Ascending aorta (tissue), 2 donors: ENCODE measurements at places on chromosomes 3 and 15. TPM values are rescaled to one million over a fixed set of nuclear protein-coding genes. Genes with fewer than 3 reads are reported as not detected.
A peak's percentile ranks its signal among the peaks of the same experiment; 100 is the strongest.

The TLR9 gene
- total RNA-seq, result not detected

GRCh38 chr3:171944118-171945016 lies 95.0 kb upstream of the FNDC3B start:
- no peak overlapping the region for H3K4me3 ChIP-seq
- no peaks in the 10 kb centered on the region for H3K36me3 ChIP-seq
- no peak for DNase-seq
- no peaks in the 10 kb centered on the region for H3K27me3 ChIP-seq

DNA sequence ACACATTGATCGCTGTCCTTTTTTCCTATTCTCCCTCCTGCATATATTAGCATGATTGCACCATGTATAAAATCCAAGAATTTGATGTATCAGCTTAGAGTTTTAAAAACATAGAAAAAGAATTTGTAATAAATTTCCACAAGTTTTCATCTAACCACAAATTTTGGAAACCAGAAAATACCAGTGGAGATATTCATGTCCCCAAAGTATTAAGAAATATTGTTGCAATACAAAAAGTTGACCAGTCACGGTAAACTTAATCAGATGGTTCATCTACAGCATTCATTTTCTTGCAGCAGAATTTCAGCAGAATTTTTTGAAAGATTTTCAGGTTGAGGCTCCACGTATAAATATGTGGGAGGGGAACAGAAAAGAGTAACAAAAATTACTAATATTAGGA lies 500.9 kb upstream of the MDFIC2 start:
- H3K27ac ChIP-seq, result no peak overlapping the region
- H3K36me3 ChIP-seq, result no peaks in the 10 kb centered on the region
- no peaks in the 10 kb centered on the region for H3K4me1 ChIP-seq
- no peak overlapping the region for H3K4me3 ChIP-seq
- DNase-seq, result no peak

DNA sequence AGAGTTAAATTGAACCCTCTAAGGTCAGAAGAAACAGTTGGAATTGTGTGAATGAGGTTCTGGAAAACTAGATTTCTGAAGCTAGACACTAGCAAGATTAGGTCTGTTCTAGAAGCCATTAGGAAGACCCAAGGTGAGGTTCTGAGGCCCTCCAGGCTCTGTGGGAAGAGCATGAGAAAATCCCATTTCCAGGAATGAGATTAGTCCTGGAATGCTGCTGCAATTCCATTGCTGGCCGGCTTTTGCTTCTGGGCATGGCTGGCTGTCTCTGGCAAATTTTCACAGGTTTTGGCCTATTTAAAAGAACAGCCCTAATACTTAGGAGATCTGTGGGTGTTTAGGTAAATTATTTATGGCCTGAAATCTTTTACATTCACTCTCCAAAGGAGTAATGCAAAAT lies 26.9 kb upstream of the PYDC2 start:
- no peaks in the 10 kb centered on the region for H3K36me3 ChIP-seq
- no peak overlapping the region for H3K4me3 ChIP-seq
- H3K27ac ChIP-seq, result no peak overlapping the region
- no peaks in the 10 kb centered on the region for H3K27me3 ChIP-seq
- H3K4me1 ChIP-seq, result no peaks in the 10 kb centered on the region

The FGF12 gene
- total RNA-seq, result 0.43 TPM

The ZFAND6 gene
- 49.6 TPM for total RNA-seq

DNA sequence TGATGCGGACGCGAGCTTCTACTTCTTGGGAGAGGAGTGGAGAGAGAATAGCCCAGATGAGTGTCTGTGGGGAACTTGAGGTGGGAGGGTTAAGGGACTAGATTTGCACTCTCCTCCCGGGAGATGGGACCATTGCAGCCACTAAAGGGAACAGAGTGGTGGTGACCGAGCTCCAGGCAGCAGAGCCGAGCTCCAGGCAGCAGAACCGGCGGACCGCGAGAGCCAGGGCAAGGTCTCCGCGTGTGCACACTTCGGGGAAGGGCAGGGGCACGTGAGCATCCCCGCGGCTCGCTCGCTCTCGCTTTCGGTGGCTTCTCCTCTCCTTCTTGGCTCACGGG lies 1.1 kb downstream of the IGDCC3 start:
- H3K36me3 ChIP-seq, result no peaks in the 10 kb centered on the region
- peaks cover 3% of the 10 kb centered on the region for H3K4me1 ChIP-seq
- DNase-seq, result no peak
- no peaks in the 10 kb centered on the region for H3K27me3 ChIP-seq

DNA sequence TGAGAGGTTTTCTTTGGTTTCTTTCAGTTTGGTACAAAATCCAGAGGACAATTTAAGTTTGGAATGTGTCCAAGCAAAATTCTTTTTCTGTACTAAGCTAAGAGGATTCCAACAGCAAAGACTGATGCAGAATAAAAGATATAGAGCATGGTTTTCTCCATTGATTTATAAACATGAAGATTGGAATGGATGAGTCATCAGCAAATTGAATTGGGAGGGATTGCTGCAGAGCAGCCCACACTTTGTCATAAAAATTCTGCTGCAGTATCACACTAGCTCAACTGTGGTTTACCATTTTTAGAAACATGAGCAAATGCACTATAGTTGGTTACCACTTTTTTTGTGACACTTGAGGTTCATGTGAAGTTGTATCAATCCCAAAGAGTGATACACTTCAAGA lies 16.1 kb upstream of the LARP6 start:
- no peaks in the 10 kb centered on the region for H3K4me1 ChIP-seq
- H3K27me3 ChIP-seq, result no peaks in the 10 kb centered on the region
- no peaks in the 10 kb centered on the region for H3K36me3 ChIP-seq

The SH2D7 gene
- total RNA-seq, result not detected

GRCh38 chr3:134970895-134971294 lies 175.8 kb downstream of the EPHB1 start:
- no peak for DNase-seq
- no peaks in the 10 kb centered on the region for H3K36me3 ChIP-seq
- no peaks in the 10 kb centered on the region for H3K4me1 ChIP-seq
- H3K27ac ChIP-seq, result no peak overlapping the region

GRCh38 chr15:55816017-55816416 lies 73.1 kb upstream of the PRTG start:
- no peaks in the 10 kb centered on the region for H3K4me1 ChIP-seq
- H3K27me3 ChIP-seq, result no peaks in the 10 kb centered on the region
- no peak for DNase-seq

DNA sequence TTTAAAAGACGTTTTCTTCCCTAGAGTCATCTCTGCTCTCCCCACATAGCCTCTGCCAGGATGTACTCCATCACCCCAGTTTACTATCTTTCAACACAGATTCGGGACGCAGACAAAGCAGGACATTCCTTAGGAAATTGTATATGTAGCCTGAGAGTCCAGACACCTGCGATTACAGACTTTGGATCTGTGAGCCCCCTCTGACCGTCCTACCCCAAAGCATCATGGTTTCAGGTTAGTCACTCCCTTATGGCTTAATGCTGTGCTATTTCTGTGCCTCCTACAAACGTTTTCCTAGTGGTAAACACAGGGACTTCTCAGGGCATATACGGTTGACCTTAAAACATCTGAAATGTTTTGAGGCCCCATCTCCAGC lies 234.0 kb upstream of the BHLHE40 start:
- no peaks in the 10 kb centered on the region for H3K36me3 ChIP-seq
- DNase-seq, result no peak
- no peak overlapping the region for H3K4me3 ChIP-seq
- H3K4me1 ChIP-seq, result peaks cover 25% of the 10 kb centered on the region
- peak overlapping the region; percentile 96 for H3K27ac ChIP-seq

DNA sequence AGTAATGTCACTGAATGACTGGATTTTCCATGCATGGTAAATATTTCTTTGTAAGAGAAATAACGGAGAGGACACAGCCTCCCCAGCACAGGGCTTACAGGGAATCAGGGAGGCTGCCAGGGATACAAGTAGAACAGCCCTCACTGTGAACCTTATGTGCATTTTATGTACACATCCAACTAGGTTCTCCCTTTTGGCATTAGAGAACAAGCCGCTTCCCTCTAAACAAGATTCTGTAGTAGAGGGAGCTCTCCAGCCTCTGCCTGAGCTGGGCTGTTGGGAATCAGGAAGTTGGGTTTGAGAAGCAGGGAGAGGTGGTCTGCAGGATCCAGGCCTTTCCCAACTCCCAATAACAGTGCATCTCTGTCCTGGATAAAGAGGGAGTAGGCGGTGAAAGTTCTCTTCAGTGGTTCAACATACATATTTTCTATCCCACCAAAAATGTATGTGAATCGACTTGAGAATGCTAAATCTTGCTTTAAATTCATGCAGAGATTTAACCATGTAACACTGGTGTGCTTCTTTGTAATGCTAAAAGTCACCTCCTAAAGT lies 83.7 kb downstream of the ARNT2 start:
- DNase-seq, result no peak
- H3K27me3 ChIP-seq, result no peaks in the 10 kb centered on the region
- H3K4me1 ChIP-seq, result peaks cover 19% of the 10 kb centered on the region

- no peaks in the 10 kb centered on the region for H3K27me3 ChIP-seq
- peaks cover 30% of the 10 kb centered on the region for H3K4me1 ChIP-seq
- H3K36me3 ChIP-seq, result peaks cover 42% of the 10 kb centered on the region
- DNase-seq, result peak; percentile 60
- peak within 1 kb of the TSS; percentile 98 for H3K27ac ChIP-seq
Observed at GRCh38 chr3:186783058-186783730, at the start of gene EIF4A2. EIF4A2 (plus strand) TSS chr3:186783577; CDS start chr3:186783611, 34 bp downstream.

The CDC25A gene
- total RNA-seq, result not detected

DNA sequence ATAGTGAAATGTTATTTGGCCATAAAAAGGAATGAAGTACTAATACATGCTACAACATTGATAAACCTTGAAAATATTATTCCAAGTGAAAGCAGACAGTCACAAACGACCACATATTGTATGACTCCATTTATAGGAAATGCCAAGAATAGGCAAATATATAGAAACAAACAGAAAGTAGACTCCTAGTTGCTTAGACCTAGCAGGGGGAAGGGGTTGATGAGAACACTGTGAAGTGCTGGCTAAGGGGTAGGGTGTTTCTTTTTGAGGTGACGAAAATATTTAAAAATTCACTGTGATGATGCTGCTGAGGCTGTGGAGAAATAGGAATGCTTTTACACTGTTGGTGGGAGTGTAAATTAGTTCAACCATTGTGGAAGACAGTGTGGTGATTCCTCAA lies 30.5 kb upstream of the XIRP1 start:
- H3K27me3 ChIP-seq, result no peaks in the 10 kb centered on the region
- no peaks in the 10 kb centered on the region for H3K4me1 ChIP-seq
- H3K27ac ChIP-seq, result no peak overlapping the region

The GOLGA8S gene
- total RNA-seq, result not detected

The CADPS gene
- total RNA-seq, result not detected

The PP2D1 gene
- total RNA-seq, result not detected

The GP9 gene
- not detected for total RNA-seq

- no peak overlapping the region for H3K4me3 ChIP-seq
- no peaks in the 10 kb centered on the region for H3K27me3 ChIP-seq
- H3K27ac ChIP-seq, result peak overlapping the region; percentile 7
- no peaks in the 10 kb centered on the region for H3K4me1 ChIP-seq
- no peak for DNase-seq
Observed at GRCh38 chr3:146101538-146101937, 59.4 kb downstream of the PLOD2 start.

The PCOLCE2 gene
- total RNA-seq, result 58.1 TPM

DNA sequence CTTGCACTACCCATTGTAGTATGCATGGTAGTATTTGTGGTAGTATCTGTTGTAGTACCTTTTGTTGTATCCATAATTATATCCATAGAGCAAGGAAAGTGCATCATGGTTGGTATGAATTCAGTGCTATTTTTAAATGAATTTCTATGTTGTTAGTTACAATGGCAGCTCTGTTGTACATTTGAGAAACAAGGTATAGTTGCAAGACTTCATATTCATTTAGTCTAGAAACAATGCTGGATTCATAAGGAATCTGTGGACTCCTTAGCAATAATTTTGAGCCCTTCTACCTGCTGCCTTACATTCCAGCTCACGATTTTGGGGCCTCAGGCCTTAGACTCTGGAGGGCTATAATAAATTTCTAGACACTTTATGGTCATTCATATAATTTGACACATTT lies 141.8 kb downstream of the FAM43A start:
- no peak overlapping the region for H3K27ac ChIP-seq
- no peaks in the 10 kb centered on the region for H3K4me1 ChIP-seq
- DNase-seq, result no peak

GRCh38 chr15:71893691-71894090 lies 83.3 kb downstream of the NR2E3 start:
- H3K4me1 ChIP-seq, result no peaks in the 10 kb centered on the region
- H3K27ac ChIP-seq, result no peak overlapping the region
- no peaks in the 10 kb centered on the region for H3K27me3 ChIP-seq

GRCh38 chr3:71690341-71690841 lies 34.8 kb downstream of the EIF4E3 start:
- no peak overlapping the region for H3K27ac ChIP-seq
- DNase-seq, result no peak
- no peaks in the 10 kb centered on the region for H3K27me3 ChIP-seq
- peaks cover 7% of the 10 kb centered on the region for H3K4me1 ChIP-seq
- no peak overlapping the region for H3K4me3 ChIP-seq

- no peak within 1 kb of the TSS for H3K4me3 ChIP-seq
- H3K36me3 ChIP-seq, result no peaks in the 10 kb centered on the region
- H3K27ac ChIP-seq, result no peak within 1 kb of the TSS
- peaks cover 8% of the 10 kb centered on the region for H3K4me1 ChIP-seq
- DNase-seq, result no peak
Observed at GRCh38 chr3:49799761-49800160, at the start of gene CDHR4. CDHR4 (minus strand) TSS chr3:49799873; CDS start chr3:49799812, 61 bp downstream.

GRCh38 chr3:78091478-78092119 lies 1051.7 kb downstream of the ROBO2 start:
- H3K36me3 ChIP-seq, result no peaks in the 10 kb centered on the region
- H3K27ac ChIP-seq, result no peak overlapping the region
- no peak for DNase-seq
- no peaks in the 10 kb centered on the region for H3K4me1 ChIP-seq

The CHRNB4 gene
- not detected for total RNA-seq

DNA sequence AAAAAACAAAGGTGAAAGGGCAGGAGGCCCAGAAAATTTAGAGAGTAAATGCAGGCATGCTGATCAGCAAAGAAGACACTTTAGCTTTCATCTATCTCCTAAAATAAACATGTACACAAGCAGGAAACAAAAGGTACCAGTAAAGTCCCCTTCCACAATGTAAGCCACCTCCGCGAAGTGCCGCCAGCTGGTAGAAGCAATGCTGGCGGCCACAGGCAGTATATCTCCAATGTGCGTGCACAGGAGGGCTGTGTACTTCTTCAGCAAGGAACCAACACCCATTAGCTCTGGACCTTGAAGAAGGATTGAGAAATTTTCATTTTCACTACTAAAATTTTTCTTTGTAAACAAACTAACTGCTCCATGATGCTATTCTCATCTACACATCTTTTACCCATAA lies 75.4 kb downstream of the HERC2 start:
- no peaks in the 10 kb centered on the region for H3K4me1 ChIP-seq
- DNase-seq, result no peak
- no peak overlapping the region for H3K4me3 ChIP-seq

The NR2E3 gene
- not detected for total RNA-seq

GRCh38 chr3:195397524-195397923 lies 45.3 kb downstream of the ACAP2 start:
- DNase-seq, result no peak
- no peak overlapping the region for H3K27ac ChIP-seq
- H3K36me3 ChIP-seq, result no peaks in the 10 kb centered on the region
- no peaks in the 10 kb centered on the region for H3K4me1 ChIP-seq
- H3K4me3 ChIP-seq, result no peak overlapping the region

GRCh38 chr15:95556866-95557225 lies 773.7 kb upstream of the NR2F2 start:
- DNase-seq, result no peak
- peak overlapping the region; percentile 86 for H3K27ac ChIP-seq
- peaks cover 18% of the 10 kb centered on the region for H3K4me1 ChIP-seq
- no peaks in the 10 kb centered on the region for H3K27me3 ChIP-seq
